ENCODE measurements at places on chromosomes 11 and 22.

DNA sequence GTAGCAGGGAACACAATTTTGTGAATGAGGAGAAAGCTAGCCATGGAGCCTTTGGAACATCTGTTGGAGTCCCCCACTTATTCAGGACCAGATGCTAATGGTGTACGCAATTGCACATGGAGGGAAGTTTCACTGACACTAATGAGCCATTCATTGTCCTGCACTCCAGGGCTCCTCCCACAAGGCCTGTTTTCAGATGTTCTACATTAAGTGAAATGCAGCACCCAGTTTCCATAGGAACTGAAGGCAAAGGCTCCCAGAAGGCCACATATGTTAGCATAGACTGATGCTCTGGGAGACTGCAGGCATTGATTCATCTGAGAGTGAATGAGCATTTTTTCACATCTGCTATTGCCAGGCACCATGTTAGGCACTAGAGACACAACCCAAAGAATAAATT, 399.5 kb downstream of the ETS1 start:
- no peak for DNase-seq

- DNase-seq = no peak
Observed at GRCh38 chr11:36008584-36008983, 64.7 kb downstream of the LDLRAD3 start.

DNA sequence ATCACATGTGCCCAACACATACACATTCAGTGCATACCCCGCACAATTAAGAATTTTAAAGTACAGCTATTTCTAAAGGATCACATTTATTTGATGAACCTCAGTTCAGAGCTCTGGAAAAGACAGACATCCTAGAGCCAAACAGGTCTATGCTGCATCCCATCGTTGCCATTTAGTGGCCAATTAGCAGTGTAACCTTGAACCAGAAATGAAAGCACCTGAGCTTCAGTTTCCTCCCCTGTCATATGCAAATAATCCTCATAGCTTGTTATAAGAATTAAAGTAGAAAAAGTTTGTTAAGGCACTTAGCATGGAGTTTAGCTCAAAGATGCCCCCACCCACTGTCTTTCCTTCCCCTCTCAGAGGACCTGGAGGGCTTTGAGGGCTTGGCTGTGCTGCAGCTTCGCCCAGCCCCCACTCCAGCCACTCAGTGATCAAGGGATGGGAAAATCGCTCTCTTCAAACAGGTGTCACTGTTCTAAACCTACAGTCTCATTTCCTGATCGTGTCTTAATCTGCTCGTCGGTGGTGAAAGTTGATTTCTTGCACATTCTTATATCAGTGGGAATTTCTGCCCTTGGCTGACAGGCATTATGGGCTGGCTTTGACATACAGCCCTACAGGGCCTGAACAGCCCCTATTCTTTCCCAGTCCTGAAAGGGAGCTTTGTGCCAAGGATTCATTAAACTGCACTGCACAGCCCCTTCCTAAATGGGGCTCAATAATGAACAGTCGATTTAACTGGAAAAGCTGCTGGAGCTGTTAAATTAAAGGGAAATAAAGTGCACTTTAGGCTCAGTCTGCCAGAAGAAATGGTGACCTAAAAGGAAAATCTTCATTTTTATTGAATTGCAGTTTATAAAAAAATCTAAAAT, 23.3 kb upstream of the FAM181B start:
- DNase-seq = no peak

DNA sequence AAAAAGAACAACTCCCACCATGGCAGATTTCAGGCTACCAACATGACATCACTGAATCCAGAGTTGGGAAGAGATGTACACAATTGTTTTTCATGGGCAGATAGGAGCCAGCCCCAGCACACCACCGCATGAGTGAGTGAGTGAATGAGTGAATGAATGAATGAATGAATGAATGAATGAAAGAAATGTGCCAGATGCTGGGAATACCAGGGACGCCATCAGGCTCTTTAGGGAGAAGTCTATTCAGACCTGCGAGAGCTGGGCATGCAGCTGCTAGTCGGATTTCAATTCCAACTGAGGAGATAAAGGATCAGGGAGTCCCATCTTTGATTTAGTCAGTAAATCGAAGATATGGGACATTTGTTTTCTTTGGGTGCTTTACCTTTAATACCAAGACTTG, 15.3 kb upstream of the FAM83F start:
- no peak for DNase-seq

GRCh38 chr11:326842-327580, 6.4 kb upstream of the IFITM3 start:
- DNase-seq = no peak

- DNase-seq = no peak
Observed at GRCh38 chr11:30019481-30019880, 2.7 kb upstream of the KCNA4 start.

GRCh38 chr22:27578937-27579617, 222.5 kb downstream of the MN1 start:
- no peak for DNase-seq
